ENCODE measurements at places on chromosomes 12 and 14.
A peak's percentile ranks its signal among the peaks of the same experiment; 100 is the strongest.

GRCh38 chr12:40561395-40561966 is 130.8 kb upstream of the CNTN1 start:
- DNase-seq: no peak

DNA sequence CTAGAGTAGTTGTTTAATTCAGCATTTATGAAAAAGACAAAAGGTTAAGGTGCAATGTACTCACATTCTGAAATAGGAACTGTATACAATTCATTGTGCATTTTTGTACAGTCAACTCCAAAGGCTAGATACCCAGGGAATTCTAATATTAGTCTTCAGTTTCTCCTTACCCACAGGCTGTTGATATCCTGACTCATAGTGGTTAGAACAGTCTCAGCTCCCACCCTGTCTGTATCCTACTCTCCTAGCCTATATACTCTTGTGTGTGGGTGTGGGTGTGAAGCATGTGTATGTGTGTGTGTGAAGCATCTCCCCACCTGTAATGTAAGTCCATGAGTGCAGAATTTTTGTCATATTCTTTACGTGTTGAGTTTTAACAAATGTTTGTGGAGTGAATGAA is 229.5 kb downstream of the NAV3 start:
- no peak for DNase-seq

- DNase-seq: no peak
These were observed 17.4 kb downstream of the RFC5 start for GRCh38 chr12:118033902-118034301.

GRCh38 chr12:80195074-80195726 is 95.9 kb downstream of the OTOGL start:
- no peak for DNase-seq

DNA sequence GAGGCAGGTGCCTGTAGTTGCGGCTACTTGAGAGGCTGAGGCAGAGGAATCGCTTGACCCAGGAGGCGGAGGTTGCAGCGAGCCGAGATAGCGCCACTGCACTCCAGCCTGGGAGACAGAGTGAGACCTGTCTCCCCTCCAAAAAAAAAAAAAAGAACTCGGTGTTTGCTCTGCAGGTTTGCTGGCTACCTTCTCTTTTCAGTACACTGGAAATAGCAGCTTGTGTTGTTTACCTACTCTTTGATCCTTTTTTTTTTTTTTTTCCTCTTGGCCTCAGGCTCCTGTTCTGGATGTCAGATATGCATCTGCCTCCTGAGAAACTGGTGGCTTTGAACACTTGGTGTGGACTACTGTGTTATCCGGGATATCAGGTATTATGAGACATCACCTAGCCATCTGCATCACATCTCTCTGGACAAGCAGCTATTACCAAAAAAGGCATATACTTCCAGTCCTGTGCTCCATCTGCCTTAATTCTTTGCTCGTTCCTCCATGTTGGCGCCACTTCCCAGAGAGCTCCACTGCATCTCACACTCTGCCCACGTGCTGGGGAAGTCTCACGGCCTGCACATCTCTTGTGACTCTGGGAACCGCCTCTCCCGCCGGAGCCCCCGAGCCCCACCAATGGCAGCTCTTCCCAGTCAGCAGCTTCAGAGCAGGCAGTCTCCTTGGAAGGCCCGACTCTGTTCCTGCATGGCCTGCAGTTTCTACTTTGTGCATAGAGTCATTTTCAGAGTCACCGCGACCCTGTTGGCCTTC is 50.9 kb upstream of the TRAF3 start:
- DNase-seq: no peak

DNA sequence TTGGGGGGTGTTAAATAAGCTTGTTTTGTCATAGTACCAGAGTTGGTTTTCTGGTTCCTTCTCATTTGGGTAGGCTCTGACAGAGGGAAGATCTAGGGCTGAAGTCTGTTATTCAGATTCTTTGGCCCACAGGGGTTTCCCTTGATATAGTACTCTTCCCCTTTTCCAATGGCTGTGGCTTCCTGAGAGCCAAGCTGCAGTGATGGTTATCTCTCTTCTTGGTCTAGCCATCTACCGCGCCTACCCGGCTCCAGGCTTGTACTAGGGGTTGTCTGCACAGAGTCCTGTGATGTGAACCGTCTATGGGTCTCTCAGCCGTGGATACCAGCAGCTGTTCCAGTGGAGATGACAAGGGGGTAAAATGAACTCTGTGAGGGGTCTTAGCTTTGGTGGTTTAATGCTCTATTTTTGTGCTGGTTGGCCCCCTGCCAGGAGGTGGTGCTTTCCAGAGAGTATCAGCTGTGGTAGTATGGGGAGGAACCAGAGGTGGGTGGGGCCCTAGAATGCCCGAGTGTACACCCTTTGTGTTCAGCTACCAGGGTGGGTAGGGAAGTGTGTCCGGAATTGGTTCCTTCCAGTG is 209.7 kb downstream of the GPHN start:
- DNase-seq: no peak

DNA sequence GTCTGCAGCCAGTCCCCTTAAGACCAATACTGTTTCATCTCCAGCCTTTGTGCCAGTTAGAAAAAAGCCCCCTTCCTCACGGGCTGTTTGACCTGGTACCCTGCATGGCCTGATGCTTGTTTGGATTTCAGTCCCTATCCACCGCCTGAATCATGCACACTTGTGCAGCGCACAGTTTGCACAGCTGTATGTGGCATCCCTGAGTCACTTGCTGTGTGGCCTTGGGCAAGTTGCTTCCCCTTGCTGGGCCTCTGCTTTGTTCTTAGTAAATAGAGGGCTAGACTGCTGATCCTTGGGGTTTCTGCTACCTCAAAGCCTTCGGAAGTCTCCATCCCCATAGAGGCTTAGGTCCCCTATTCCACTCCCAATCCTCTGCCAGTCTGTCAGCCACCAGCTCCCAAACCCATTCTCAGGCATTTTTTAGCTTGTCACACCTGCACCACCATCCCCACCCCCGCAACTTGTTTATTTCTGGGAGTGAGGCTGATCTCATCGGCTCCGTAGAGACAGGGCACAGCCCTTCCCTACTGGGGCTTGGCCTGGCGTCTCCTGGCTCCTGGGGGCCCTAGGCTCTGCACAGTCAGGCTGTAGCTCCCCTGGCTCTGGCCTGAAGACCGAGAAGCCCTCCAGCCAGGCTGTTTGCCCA is 8.8 kb downstream of the KRT80 start:
- DNase-seq: no peak

DNA sequence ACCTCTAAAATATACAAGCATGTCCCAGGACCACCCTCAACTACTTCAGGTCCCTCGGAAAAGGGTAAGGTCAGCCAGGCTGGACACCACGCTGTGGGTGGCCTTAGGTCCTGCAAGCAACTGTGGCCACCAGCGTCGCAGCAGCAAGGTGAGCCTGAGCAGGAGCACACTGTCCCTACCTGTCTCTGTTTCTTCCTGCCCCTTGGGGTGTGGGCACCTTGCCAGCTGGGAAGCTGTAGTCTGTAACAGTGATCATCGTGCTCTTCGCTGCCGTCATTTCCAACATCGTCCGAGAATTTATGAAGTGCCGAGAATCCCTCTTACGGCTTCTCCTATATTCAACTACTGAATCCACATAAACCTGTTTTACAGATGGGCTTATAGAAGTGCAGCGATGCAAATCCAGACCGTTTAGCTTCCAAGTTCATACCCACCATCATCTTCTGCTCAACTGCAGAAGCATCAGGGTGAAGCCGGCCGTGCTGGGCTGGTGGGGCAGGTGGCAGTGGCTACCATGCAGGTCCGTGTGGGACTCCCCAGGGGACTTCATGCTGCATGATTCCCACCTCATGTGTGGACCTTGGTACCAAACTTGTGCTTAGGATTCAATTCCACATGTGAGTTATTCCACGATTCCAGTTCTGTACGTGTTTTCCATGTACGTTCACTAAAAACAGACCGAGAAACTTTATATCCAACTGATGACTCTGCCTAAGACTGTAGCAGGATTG is 361.3 kb upstream of the SFSWAP start:
- DNase-seq: no peak

DNA sequence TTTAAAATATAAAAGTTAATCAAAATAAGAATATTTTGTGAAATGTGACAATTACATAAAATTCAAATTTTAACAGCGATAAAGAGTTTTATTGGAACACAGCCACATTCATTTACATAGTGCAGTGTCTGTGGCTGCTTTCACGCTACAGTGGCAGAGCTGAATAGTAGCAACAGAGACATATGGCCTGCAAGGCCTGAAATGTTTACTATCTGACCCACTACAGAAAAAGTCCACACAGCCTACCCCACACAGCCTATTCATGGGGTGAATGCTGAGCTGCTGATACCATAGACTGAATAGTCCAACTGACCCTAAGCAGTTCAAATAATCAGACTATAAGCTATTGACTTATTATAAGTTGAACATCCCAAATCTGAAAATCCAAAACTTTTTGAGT is 13.2 kb downstream of the GNS start:
- no peak for DNase-seq

- DNase-seq: no peak
These were observed 152.2 kb upstream of the HIF1A start for GRCh38 chr14:61542848-61543790.

- no peak for DNase-seq
These were observed 24.4 kb downstream of the SERPINA1 start for GRCh38 chr14:94364037-94364436.

DNA sequence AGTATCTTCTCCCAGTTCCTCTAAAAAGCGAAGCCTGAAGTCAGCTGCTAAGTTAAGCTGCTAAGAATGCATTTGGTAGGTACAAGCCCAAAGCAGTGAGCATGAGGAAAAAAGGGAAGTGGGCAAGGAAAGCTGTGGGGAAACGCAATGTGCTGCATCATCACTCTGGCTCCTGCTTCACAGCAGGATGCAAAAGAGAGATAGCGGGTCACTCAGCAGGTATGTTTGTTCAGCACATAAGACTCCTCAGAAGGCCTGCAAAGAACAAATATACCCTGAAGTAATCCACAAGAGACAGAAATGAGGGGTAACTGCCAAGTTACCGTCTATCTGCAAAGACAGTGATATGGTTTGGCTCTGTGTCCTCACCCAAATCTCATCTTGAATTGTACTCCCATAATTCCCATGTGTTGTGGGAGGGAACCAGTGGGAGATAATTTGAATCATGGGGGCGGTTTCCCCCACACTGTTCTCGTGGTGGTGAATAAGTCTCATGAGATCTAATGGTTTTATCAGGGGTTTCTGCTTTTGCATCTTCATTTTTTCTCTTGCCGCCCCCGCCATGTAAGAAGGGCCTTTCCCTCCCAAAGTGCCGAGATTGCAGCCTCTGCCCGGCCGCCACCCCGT is 127.4 kb upstream of the EGLN3 start:
- DNase-seq: no peak

- peak; percentile 39 for DNase-seq
These were observed 1.8 kb downstream of the FBXL14 start for GRCh38 chr12:1592444-1593173.

DNA sequence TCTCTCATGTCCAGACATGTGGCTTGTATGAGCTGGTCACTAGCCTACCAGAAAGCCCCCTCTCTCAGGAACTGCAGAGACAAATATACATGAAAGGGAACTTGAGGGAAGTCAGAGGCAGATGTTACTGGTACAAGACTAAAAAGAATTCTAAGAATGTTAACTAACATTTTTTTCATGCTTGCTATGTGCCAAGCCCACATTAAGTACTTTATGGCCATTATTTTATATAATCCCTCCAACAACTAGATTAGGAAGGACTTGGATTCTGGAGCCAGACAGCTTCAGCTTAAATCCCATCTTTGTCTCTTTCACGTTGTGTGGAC is 24.6 kb downstream of the TTC9 start:
- DNase-seq: no peak

- DNase-seq: no peak
These were observed 62.5 kb downstream of the ETNK1 start for GRCh38 chr12:22687361-22688076.

DNA sequence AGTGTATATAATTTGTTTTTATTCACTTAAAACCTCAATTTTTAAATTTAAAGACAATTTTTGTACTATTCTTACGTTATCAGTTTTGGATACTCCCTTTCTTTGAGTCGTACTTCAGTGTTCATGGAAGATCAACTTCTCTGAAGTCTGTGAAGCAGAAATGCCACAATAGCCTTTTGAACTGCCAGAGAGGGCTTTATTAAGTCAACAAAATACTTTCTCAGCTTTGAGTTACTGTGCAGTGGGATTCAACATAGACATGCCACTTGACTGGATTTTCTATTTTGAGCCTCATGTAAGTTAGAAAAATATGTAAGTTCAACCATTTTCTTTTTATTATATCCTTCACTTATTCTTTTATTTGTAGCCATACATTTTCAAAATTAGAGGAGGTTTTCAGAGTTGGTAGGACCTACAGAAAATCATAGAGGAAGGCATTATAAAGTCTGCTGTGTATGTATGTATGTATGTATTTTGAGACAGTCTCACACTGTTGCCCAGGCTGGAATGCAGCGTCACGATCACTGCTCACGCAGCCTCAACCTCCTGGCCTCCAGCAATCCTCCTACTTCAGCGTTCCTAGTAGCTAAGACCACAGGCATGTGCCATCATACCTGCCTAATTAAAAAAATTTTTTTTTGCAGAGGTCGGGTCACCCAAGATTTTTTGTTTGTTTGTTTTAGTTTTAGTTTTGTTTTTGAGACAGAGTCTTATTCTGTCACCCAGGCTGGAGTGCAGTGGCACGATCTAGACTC is 31.3 kb upstream of the BCAT1 start:
- DNase-seq: no peak

DNA sequence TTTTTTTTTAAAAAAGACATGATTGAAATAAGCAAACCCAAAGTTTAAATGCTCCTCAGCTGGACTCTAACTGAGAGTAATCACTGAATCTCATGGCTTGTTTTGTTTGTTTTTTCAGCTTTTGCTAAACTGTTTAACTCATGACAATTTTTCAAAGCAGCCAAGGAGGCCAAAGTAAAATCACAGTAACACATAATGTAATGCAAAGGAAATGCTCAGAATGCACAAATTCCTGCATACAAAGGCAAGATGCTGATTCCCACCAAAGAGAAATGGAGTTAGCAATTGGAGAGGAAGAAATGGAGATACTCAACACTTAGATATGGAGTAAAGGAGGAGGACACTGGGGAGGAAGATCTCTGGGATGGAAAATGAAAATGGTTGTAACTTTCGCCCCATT is 126.2 kb upstream of the SOX5 start:
- DNase-seq: no peak

GRCh38 chr12:78571953-78572352 is 292.6 kb upstream of the SYT1 start:
- no peak for DNase-seq

Measured in activated CD4-positive, alpha-beta T cell treated with anti-CD3 and anti-CD28 coated beads for 1 hour (primary cell).